ENCODE measurements at places on chromosomes 3 and 15.

GRCh38 chr3:45007091-45007490, 19.0 kb upstream of the CLEC3B start:
- no peak for DNase-seq

- DNase-seq: no peak
Observed at GRCh38 chr15:90095521-90095959, 6.7 kb downstream of the IDH2 start.

- no peak for DNase-seq
Observed at GRCh38 chr3:166127969-166128368, 290.7 kb upstream of the BCHE start.

DNA sequence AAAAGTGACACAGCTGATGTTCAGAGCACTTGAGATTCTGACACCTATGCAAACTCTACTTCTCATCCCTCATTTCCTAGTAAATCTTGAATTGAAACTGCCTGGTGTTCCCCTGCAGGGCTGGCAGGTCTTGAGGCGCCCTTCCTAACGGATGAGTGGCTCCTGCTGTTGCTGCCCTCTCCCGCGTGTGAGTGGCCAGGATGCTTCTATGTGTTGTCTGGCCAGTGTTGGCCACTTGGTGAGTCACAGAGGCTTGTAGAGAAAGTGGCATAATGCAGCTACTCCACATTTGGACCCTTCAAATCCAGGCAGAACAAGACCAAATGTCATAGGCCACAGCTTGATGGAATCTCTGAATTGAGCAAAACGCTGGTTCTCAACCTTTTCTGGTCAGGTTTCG, 63.6 kb downstream of the MOBP start:
- no peak for DNase-seq

DNA sequence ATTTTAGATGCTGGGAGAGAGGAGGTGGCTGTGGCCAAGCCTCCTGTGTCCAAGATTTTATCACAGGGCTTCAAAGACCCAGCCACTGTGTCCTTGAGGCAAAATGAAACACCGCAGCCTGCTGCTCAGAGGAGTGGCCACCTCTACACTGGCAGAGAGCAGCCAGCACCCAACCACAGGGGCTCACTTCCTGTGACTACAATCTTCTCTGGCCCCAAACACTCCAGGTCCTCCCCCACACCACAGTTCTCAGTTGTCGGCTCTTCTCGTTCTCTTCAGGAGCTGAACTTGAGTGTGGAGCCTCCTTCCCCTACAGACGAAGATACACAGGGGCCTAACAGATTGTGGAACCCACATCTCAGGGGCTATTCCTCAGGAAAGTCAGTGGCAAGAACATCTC, 45.6 kb downstream of the CDAN1 start:
- no peak for DNase-seq

GRCh38 chr15:30042556-30042955, 40.2 kb upstream of the GOLGA8J start:
- no peak for DNase-seq

GRCh38 chr15:40066589-40066988, 27.6 kb upstream of the SRP14 start:
- no peak for DNase-seq

DNA sequence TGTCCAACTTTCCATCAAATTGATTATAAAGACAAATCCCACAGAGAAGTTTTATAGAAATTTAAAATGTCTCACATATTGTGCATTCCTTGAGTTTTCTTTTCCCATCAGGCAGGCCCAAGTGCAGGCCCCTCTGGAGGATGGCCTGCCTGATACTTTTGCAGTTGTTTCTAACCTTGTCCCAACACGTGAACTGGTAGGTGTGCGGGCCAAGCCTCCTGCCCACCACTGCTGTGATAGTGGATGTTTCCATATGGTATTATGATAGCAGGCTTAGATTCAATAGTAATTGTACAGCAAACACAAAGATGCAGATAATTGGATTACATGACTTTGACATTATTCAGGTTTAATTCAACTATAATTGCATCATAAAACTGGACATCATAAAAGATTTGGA, 1.4 kb downstream of the P2RY12 start:
- no peak for DNase-seq

- DNase-seq: no peak
Observed at GRCh38 chr3:66473181-66473580, 27.6 kb downstream of the LRIG1 start.

DNA sequence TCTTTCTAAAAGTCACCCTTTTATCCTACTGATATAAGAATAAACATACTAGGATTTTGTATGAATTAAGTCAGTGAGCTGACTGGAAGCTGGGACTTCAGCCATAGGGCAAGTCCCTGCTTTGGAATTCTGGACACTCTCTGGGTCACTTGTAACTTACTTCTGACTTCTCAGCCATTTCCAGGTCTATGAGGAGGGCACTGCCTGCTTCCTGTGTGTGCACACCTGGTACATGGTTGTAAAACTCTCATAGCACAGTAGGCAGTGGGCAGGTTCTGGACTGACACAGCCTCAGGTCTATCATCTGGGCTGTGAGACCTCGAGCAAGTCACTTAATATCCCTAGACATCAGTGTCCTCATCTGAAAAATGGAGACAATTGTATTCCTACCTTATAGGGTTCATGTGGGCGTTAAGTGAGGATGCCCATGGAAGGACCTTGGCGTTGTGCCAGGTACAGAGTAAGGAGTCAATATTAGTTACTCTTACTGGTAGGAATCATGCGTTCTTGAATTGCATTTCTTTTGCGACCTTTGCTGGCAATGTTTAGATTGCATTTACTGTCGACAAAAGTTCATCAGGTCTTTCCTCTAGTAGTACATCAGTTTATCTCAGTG, 27.5 kb upstream of the TGM5 start:
- DNase-seq: no peak

GRCh38 chr3:60707452-60708020, 543.7 kb downstream of the FHIT start:
- DNase-seq: no peak
